ENCODE measurements at places on chromosomes 12 and 14.

GRCh38 chr14:93332397-93332852 is 411 bp downstream of the BTBD7 start:
- no peak for DNase-seq

DNA sequence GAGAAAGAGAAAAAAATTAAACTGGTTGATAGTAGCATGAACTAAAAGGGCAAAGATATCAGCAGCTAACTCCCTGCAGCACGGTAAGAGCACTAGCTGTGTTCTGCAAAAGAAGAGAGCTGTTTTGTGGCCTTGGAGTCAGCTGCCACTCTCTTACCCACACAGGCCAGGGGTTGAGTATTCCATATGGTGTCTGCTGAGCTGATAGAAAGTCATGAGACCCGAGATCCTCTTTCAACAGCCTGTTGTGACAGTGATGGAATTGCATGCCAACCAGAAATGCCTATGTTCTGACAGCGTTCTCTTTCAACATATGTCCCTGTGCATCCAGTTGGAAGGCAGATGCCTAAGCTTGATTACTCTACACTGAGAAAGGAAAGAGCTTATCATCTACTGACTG is 39.9 kb downstream of the TMTC1 start:
- no peak for DNase-seq

DNA sequence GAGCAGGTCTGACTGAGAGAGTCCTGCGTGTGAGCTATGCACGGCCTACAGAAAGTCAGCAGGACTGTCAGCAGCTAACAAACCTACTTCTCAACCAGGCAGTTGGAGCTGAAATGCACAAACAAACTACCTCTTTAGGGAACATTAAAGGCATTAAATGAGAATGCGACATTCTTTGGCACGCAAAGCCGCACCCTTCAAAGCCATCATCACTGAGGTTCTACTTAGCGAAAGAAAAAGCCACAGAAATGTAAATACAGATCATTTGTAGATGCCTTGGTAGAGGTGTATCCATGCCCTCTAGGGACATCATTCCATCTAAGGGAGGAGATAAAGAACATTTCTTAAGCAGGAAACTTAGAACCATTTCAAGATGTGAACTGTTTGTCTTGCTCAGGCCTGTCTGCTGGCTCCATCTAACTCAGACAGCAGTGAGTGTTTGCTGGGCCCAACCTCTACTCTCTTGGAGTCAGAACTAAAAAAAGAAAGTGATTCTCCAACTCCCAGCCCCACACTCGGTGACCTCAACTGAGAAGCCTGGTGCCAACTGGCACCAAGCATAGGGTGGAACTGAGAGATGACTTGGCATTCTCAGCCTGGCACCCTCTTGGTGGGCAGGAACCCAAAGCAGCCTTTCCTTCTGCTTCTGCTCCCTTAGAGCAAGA is 63.5 kb upstream of the MBIP start:
- DNase-seq, result no peak

- DNase-seq, result no peak
Observed at GRCh38 chr14:22536853-22537338, 52.1 kb downstream of the DAD1 start.

- no peak for DNase-seq
Observed at GRCh38 chr12:95231190-95231589, 13.6 kb downstream of the VEZT start.

DNA sequence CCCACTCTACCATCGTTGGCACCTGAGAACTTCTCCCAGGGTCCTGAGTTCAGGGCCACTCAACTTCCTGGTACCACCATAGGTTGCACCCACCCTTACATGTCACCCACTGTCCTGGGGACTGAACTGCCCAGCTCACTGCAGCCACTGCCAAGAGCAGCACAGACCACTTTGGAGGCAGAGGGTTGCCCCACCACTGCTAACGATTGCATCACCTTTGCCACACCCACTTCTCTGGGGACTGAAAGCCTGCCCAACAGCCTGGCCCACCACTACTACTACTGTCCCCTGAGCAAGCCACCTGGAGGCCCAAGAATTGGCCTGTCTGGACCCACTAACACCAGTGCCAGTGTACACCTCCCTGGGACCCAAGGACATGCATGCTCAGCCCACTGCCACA is 27.6 kb downstream of the CACNA2D4 start:
- no peak for DNase-seq

DNA sequence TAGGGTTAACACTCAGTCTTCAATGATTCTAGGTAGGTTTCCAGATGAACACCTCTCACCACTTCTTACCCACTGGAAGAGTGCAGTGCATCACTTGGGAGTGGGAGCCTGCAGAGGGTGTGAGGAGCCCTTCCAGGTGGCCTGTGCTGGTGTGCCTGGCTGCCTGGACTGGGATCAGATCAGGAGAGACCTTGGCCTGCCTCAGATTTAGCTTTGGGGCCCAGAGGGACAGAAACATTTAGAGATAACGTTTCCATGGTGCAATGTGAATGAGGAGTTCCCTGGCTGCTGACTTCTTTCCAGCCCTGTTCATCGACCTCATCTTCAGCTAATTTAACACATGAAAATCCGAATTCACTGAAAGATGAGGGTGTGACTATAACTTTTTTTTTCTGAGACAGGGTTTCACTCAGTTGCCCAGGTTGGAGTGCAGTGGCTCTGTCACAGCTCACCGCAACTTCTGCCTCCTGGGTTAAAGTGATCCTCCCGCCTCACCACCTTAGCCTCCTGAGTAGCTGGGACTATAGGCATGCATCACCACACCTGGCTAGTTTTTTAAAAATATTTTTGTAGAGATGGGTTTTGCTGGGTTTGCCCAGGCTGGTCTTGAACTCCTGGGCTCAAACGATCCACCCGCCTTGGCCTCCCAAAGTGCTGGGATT is 53.6 kb downstream of the SUSD6 start:
- DNase-seq, result no peak

GRCh38 chr12:114684098-114684869 is at the start of gene TBX3:
Gene TBX3, minus strand, starts transcription at chr12:114684175. Its CDS starts 975 bp downstream, at chr12:114683200.
- DNase-seq, result no peak

GRCh38 chr14:20413744-20414082 is 412 bp upstream of the TEP1 start:
- DNase-seq, result no peak

DNA sequence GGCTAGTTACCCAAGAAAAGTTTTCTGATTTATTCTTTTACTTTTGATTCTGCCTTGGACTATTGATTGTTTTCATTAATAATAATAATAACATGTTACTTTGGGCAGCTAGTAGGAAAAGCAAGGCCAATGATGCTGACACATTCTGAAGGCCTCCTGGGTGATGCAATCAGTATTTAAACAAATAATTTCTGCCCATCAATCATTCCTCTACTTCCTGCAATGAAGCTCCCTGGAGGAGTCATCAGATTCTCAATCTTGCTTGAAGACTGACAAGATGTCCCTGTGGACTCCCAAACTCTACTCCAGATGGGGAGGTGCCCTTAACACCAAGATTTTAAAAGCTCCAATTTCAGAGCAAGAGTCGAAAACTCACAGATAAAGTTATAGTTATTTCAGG is at the start of gene SPX:
SPX (plus strand) TSS at position 244 of the 400 bp plus-strand sequence. CDS start 177 bp downstream, outside the sequence.
- no peak for DNase-seq

- no peak for DNase-seq
Observed at GRCh38 chr12:10160617-10161385, 11.1 kb downstream of the OLR1 start.

DNA sequence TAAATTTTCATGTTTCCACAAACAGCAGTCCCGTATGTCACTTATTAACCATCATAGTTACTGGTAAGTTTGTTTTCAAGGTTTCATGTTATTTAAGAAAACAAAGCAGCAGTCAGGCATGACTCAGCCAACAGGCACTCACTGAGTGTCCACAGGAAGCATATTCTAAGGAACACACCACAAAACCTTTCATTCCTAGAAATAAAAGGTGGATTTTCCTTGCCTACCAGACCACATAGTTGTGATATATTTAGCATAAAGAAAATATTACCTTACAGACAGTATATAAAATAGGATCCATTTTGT is 143.3 kb upstream of the AVPR1A start:
- no peak for DNase-seq

DNA sequence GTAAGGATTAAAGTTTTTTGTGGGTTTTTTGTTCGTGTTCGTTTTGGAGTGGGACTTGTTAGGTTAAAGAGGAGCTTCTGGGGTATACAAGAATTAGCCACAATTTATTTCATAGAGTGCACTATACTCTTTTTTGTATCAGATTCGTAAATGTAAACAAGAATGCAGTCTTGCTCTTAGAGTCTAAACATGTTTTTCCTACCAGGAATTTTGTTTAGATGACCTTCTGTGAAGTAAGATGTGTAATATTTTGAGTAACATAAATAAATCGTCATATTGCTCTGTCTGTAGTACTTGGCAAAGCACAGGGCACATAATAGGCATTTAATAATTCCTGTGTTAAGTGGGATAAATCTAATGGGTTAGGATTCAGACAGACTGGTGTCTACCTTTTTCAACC is 9.6 kb downstream of the CNOT2 start:
- DNase-seq, result no peak

- no peak for DNase-seq
Observed at GRCh38 chr12:98256830-98257229, 258.6 kb upstream of the TMPO start.

GRCh38 chr12:71504476-71504875 is 64.9 kb downstream of the LGR5 start:
- DNase-seq, result no peak

DNA sequence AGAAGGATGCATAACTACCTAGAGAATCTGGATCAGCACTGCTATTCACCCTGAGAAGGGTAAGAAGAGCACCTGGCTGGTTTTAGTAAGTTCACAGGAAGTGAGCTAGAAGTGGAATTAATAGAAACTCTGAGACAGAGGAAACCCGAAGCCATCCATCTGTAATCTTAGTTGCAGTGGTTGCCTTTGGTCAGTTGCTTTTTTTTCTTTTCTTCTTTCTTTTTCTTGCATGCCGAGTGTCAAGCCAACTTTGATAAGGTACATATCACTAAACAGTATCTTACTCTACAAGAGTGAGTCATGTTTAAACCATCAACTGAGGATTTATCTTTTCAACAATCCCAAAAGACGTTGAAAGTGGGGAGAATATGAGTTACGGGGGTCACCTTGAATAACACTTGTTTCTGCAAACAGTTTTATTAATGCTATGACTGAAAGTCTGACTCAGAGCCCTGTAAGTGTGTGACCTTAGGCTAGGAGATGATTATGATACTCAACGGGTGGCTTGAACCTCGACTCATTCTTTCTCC is 26.7 kb downstream of the C12orf75 start:
- no peak for DNase-seq

- no peak for DNase-seq
Observed at GRCh38 chr14:34300882-34301734, 160.9 kb downstream of the SPTSSA start.

DNA sequence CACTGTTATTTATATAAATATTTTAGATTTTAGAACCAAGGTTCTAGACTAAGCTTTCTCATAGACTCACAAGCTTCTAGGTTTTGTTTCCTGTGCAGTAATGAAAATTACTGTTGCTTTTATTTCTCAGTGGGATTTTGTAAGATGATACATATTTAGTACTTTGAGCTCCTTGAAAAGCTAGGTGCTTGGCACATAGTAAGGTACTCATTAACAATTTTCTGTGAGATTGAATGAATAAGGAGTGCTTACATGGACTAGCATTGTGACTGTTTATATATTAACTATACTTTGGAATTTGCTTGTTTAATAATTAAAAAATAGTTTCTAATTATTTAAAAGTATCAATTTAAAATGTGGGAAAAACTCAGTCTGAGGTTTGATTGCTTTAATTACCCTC is 85.7 kb downstream of the MIA2 start:
- no peak for DNase-seq

DNA sequence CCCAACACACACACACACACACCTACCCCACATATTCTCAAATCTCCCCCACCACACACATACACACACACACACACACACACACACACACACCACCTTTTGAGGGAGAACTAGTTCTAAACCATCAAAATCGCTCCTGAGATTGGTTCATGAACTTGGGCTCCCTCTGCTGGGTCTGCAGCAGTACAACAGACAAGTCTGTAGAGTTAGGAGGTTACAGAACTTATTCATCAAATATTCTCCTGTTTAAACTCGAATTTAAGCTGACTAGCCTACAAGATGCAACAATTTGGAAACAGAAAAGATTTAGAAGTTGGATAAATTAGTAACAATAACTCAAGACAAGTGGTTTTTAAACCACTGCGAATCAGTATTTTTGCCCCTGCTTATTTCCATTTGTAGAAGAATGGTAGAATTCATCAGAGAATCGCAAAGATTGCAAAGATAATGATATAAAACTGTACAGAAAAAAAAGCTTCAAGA is 136.4 kb upstream of the USP15 start:
- no peak for DNase-seq

DNA sequence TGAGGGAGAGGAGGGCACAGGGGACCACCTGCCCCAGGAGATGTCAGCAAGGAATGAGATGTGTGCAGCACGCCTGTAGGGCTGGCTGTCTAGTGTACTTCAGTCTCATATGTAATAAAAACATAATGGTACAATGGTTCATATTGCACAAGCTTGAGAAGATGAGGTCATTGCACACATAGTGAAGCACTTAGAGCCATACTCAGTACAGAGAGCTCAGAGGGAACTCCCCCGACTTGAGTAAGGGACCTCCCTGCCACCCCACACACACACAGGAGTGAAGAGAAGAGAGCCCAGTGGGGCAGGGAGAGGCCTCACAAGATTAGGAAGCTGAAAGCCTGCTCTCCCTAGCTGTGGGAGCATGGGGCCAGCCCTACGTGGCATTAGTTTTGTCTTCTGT is 61.5 kb downstream of the SLC6A12 start:
- DNase-seq, result no peak

DNA sequence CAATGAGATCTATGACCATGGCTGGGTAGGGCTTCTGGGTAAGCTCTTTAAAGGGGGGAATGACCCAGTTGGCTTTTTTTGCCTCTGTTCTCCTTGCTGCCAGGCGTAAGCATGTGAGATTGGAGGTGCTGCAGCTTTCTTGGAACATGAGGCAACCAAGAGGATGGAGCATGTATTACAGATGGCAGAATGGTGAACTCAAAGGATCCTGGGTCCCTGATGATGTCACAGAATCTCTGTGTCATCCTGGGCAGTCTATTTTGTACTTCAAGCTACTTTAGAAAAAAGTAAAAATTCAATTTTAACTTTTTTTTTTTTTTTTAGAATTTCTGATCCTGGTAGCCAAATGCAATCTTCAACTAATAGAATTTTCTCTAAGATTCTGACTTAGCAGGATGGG is 8.0 kb downstream of the KRT82 start:
- no peak for DNase-seq

DNA sequence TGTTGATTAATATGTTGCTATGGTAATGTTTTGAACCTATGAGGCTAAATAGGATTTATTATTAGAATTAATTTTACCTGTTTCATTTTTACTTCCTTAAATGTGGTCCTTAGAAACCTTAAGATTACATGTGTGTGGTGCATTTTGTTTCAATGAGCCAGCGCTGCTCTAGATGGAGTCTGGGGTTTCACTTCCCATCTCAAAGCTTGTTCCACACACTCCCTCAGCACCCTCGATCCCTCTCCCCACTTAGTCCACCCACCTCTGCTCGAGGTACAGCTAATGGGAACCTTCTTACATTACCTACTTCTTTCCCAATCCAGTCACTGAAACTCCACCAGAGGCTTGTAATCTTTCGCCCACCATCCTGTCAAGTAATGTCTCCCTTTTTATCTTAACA is 205.2 kb downstream of the PAX9 start:
- DNase-seq, result no peak

- no peak for DNase-seq
Observed at GRCh38 chr12:53844994-53845844, 93.4 kb upstream of the HOXC13 start.

GRCh38 chr14:24673534-24674203 is 39.7 kb upstream of the GZMB start:
- DNase-seq, result no peak
